ENCODE measurements at places on chromosomes 1 and 21.

GRCh38 chr1:57208741-57209302, 215.0 kb downstream of the DAB1 start:
- no peak for DNase-seq

- no peak for DNase-seq
Observed at GRCh38 chr1:52674497-52675384, 23.4 kb downstream of the COA7 start.

DNA sequence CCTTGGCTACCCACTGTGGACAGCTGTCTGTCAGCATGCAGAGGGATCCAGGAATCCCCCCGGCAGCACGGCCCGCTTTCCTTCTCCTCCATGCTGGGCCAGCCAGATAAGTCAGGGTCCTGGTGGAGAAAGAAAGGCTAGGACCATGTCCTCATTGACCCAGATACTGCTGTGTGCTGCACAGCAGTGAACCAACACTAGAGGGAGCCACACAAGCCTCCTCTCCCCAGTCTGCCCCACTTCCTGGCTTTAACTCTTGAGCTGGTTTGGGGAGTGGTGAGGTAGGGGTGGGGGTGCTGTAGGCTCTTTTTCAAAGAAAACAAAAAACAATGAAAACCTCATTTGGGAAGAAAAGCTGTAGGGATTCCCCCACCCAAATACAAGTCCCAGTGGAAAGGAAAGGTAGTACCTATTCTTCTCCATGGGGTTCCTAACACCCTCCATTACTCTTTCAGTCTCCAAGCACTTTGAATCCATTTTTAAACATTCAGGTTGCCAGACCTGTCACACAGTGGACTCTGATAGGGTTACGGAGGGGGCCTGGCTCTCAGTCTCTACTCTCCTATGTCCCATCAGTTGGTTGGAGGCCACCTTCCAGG, 84.9 kb upstream of the CD1D start:
- no peak for DNase-seq

DNA sequence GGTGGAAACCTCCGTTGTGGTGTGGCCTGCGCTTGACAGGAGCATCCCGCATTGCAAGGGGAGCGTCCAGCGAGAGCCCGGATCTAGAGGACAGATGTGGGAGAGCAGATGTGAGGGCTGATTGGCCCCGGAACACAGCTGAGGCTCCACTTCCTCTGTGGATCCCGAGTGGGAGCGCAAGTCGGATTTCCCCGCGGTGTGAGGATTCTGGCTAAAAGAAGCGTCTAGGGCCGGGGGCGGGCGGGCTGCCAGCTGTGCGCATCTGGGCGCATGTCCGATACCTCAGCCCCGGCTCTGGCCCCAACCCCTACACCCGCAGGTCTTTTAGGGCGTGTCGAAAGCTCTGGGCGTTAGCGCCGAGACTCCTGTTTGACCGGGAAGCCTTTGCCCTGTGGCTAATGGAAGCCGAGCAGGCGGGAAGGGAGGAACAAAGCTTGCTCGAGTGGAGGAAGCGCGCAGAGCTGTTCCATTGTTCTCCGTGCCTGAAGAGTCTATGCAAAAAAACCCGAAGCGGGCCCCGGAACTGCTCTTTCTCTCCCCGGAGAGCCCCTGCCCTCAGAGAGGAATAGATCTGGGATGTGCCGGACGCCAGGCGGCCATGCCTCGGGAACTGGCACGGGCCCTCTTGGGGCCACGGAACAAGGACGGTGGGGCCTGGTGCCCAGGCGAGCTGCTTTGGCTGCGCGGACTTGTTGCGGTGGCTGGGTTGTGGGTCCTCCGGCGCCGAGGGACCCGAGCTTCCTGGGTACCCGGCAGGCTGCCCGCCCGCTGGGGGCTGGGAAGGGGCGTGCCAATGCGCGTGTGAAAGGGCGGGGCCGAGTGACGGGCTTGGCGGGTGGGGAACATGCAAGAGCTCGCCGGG, 111.1 kb downstream of the NAV1 start:
- no peak for DNase-seq

DNA sequence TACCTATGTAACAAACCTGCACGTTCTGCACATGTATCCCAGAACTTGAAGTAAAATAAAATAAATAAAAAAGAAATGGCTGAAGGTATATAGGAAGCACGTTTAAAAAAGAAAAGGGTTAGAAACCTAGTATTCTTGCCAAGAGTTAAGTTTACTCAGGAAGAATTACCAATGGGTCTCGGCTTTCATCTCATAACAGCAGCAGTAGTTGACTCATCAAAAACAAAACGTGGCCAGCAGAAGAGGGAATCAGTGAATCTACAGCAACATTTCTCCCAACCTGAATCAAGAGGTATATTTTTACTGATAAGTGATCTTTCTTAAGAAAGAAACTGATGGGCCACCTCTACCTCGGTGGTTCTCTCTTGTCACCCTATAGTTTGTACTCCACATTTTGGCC, 340.3 kb downstream of the BRINP2 start:
- no peak for DNase-seq

GRCh38 chr1:53540604-53541262, 81.5 kb downstream of the DMRTB1 start:
- DNase-seq, result no peak

GRCh38 chr21:17491716-17492414, 21.0 kb upstream of the CXADR start:
- DNase-seq, result no peak

- no peak for DNase-seq
Observed at GRCh38 chr1:159678939-159679338, 35.5 kb downstream of the CRP start.

DNA sequence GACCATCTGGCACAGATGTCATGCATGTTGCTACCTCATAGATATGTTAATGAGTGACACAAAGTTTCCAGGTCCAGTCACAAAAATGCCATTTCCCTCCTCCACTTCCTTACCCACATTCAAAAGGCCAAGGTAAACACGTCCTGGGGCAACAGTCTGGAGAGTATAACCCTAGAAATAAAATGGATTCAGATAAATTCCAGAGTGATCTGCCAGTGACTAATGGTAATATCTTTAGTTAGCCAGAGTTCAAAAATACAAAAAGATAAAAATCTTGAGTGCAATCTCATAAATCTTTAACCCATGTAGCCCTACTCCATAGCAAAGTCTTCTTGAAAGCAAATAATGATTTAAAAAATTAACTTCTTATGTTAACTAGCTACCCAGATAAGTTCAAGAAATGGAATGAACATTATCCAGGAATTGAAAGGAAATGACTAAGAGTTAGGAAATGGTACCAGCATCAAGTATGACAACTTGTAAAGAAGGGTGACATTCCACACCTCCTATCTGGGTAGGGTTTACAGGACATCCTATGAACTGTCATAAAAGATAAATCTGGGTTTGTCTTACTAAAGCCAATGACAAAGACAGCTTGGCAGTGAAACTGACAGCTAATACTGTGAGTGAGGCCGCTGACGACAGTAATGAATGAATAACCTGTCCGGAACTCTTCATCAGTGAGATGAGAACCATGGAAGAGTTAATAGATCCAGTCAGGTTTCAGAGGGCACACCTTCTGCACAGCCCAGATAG, 18.1 kb downstream of the RGS2 start:
- no peak for DNase-seq

GRCh38 chr1:186858923-186859322, 30.2 kb downstream of the PLA2G4A start:
- no peak for DNase-seq

DNA sequence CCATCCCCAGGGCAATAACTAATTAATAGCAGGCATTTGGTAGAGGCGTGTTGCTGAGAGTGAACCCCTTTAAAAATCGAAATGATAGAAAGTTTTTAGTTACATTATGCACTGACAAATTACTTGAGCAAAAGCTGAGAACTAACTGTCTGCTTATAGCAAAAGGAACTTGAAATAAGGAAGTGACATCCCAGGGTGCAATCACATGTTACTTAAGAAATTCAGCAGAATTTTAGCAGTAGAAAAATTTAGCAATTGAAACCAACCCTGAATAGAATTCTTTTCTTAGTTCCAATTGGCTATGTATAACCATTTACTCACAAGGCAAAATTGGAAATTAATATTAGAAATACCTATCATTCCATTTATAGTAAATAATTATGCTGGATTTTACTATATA, 139.5 kb upstream of the SAMSN1 start:
- no peak for DNase-seq

DNA sequence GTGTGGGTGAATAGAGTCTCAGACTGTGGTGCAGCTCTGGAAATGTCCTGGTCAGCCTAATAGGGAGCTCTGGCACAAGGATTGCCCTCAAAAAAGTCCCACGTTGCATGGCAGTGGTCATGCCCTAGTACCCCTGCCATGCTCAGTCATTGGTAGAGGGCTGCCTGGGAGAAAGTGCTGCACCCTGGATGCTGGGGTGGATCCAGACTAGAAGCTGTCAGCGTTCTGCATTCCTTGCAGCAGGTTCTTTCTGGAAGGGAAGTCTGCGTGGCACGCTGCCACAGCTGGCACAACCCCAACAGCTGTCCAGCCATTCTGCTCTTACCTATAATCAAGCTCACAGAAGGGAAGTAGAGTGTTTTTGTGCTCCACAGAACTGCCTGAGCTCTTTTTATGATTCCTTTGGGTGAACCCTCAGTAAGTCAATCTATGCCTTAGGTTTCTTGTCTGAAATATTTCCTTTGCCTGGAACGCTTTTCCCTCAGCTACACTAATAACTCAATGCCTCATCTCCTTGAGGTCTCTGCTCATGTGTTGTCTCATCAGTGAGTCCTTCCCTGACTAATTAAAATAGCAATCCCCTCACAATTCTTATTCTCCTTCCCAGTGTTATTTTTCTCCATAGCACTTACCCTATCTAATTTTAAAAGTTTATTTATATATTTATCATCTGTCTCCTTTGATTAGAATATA, 61.5 kb upstream of the JAK1 start:
- no peak for DNase-seq

GRCh38 chr1:20787840-20788795, 1.0 kb upstream of the HP1BP3 start:
- DNase-seq, result no peak

- DNase-seq, result no peak
Observed at GRCh38 chr1:153578490-153578889, 12.8 kb upstream of the S100A2 start.

- DNase-seq, result no peak
Observed at GRCh38 chr1:185441605-185442004, 124.6 kb upstream of the IVNS1ABP start.

- DNase-seq, result no peak
Observed at GRCh38 chr1:170483051-170483450, 48.9 kb upstream of the GORAB start.

DNA sequence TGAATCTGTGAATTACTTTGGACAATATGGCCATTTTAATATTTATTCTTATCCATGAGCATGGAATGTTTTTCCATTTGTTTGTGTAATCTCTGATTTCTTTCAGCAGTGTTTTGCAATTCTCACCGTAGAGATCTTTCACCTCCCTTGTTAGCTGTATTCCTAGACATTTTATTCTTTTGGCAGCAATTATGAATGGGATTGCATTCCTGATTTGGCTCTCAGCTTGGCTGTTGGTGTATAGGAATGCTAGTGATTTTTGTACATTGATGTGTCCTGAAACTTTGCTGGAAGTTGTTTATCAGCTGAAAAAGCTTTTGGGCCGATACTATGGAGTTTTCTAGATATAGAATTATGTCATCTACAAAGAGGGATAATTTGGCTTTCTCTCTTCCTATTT, 44.2 kb upstream of the NEGR1 start:
- DNase-seq, result no peak

DNA sequence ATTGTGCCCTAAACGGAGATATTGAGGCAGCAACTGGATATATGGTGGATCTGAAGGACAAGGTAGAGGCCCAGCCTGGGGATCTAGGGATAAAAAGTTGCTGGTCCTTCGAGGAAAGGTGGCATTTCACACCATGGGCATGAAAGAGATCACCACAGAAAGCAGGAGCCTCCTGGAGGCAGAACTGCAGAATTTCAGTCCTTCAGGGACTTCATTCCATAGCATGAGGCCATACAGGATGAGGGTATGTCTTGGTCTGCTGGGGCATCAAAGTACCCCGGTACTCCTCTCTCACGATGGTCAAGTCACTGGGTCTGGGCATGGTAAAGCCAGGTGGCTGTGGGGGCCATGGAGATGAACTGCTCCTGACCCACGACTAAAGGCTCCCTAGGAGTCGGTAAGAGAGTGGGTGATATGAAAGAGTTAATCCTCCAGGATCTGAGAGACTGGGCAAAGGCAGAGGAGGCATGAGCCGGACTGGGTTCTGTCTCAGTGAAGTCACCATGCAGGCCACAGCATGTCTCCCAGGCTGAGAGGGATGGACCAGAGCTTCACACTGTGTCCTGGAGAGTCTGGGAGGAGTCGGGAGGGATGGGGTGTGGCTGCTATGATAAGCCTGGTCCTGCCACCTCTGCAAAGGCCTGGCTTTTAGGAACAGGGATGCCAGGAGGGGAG, 5.8 kb upstream of the SPRR5 start:
- DNase-seq, result no peak

DNA sequence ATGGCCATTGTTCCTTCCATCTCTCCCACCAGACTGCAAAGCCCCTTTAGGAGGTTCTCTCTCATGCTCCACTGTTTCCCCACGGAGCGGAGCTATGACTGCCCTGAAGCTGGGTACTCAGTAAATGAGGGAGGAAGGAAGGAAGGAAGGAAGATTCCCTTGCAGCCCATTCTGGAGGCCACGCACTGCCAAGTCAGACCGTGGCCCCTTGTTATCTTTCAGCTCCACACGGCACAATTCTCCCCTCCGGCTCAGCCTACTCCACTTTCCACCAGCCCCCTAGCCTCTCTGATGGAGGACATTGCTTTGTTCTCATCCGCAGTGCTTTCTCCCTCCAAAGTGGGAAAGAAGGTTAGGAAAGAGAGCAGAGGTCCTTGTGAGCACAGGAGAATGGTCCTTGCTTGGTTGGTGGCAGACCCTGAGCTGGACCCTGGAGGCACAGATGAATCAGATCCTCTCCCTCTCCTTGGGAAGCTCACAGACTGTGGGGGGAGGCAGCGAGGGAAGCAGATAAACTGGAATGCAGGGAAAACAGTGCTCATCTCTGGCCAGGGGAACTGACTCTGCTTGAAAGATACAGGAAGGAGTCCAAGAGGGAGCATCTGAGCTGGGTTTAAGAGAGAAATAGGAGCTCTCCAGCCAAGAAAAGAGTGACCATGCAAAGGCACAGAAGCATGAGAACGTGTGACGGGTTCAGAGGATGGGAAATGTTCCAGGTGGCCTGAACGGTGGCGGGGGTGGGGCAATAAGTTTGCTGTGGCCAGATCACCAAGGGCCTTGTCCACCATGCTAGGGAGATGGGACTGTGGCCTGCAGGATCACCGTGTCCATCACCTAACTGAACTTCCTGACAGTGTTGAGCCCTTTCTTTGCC, 52.6 kb downstream of the GLIS1 start:
- DNase-seq, result no peak

DNA sequence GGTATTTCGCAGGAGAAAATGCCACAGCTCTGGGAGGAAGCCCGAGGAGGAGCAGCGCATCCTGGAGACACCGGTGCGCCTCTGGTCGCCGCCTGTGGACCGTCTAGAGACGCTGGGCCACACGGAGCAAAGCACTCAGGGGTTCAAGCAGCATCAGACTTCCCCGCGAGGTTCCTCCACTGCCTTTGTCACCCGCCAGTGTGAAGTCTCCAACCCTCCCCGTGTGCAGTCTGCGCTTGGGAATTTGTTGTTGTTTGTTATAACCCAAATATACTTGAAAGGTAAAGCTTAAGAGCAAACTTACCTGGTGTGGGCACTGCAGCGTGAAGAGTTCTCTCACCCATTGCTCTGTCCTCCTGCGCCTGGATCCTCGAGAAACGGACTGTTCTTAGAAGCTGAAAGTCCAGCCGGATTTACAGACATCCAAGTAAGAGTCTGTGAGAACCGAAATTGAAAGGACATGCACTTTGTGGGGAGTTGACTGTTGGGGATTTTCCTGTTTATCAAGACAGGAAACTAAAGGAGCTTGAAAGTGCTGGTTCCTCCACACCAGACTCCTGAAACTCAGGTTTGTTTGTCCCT, at the start of gene GBP4:
Gene GBP4, minus strand, starts transcription at position 452 of the 582 bp plus-strand sequence. Its CDS starts 108 bp downstream, at position 344.
- DNase-seq, result peak; percentile 4

GRCh38 chr1:66327588-66327987, 206.4 kb upstream of the SGIP1 start:
- DNase-seq, result no peak
